ENCODE measurements at places on chromosomes 16 and 17.

DNA sequence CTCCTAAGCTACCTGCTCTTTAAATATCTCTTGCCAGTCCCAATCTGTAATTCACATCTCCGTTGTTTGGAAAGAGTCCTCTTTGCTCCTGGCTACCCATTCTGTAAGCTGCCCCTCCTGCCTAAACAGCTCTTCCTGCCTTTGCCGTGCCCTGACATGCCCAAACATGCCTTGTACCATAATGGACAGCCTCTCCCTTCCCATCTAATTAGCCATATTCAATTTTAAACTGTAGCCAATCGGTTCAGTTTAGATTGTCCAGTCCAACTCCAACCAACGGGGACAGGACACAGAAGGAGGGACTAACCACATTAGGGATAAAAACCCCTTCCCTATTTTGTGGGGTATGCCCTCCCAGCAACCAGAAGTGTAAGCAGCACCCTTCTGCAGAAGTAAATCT lies 30.6 kb upstream of the CLEC3A start:
- no peak for DNase-seq

DNA sequence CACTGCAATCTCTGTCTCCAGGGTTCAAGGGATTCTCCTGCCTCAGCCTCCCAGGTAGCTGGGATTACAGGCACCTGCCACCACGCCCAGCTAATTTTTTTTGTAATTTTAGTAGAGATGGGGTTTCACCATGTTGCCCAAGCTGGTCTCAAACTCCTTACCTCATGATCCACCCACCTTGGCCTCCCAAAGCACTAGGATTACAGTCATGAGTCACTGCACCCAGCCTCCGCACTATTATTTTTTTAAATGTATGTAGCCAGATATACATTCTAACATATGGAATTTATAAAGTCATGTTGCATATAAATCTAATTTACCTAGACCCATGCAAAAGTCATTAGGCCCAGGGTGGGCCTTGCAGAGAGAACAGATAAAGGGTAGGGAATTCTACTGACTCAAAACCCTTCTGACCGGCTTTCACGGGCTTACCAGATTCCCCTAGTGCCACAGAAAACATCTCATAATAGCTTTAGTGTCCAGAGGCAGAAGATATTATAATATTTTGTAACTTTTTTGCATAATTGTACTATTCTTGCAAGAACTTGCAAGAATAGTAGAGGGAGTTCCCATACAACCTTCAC lies 20.5 kb upstream of the HELZ start:
- DNase-seq = no peak

DNA sequence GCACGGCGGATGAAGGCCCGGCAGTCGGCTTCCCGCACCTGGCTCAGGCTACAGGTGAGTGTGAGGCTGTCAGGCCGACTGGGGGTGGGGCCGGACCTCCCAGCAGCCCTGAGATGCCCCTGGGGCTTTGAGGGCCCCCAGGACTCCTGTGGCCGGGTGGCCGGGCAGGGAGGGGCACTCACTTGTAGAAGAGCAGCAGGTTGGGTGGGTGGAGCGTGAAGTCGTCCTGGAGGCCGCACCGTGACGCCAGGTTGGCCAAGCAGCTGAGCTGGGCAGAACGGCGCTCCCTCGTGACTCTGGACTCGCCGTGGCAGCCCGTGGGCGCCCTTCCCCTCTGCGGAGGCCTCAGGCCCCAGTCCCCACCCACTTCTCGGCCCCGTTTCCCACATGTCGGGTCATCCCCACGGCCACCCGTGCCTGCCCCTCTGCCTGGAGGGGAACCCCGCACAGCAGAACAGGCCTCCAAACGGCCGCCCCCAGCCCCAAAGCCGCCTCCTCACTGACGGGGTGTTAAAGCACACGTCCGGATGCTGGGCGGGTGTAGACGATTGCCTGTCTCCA lies 12.9 kb downstream of the RPUSD1 start:
- DNase-seq = no peak

GRCh38 chr17:16300554-16300953 lies 52.7 kb downstream of the CENPV start:
- DNase-seq = no peak

DNA sequence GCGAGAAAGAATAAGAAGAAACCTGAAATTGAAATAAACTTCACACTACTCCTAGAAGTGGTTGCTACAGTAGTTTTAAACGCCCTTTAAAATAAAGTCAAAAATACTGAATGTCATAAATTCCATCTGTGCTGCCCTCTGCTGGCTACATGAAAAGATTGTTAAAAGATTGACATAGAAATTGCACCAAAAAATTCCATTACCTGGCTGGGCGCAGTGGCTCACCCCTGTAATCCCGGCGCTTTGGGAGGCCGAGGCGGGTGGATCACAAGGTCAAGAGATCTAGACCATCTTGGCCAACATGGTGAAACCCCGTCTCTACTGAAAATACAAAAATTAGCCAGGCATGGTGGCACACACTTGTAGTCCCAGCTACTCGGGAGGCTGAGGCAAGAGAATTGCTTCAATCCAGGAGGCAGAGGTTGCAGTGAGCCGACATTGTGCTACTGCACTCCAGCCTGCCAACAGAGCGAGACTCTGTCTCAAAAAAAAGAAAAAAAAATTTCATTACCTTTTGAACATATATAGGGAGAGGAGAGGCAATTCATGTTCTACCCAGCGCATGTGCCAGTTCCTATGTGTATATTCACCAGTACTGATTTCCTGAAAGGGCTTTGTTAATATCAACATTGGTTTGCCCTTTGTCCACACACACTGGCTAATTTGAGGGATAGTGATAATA lies 36.5 kb downstream of the CYTH1 start:
- peak; percentile 52 for DNase-seq

DNA sequence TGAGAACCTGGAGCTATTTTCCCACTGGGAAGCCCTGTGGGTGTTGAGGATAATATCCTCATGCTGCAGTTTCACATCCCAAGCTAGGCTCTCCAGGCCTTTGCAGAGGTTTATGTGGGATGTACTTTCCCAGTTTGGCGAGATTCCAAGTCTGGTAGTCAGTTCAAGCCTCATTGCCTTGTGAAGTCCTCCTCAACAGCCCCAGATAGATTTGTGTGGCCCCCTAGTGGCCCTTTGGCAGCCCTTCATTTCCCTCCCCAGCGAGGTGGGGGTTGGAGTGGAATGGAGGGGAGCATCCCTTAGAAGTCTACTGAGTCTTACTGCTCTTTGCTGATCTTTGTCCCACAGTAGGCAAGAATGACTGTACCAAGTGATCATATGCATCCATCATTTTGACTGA lies 137.9 kb downstream of the CDH11 start:
- DNase-seq = peak; percentile 88

DNA sequence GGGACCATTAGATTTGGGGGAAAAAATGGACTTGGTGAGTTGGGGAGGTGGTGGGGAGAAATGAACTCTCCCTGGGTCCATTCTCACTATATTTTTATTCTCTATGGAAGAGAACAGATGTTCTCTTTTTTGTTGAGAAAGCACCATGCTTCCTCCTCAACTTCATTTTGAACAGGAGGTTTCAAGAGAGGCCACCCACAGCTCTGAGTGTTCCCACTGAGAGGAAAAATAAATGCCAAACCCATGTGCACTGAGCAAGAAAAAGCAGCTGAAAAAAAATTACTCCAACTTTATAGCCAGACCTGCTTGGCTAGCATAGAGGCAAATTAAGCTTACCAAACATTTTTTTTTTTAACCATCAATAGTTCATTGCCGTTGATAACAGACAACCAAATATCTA lies 883.6 kb downstream of the KCNJ2 start:
- no peak for DNase-seq

GRCh38 chr17:77085926-77086432 lies 54.8 kb upstream of the SEC14L1 start:
- DNase-seq = no peak

DNA sequence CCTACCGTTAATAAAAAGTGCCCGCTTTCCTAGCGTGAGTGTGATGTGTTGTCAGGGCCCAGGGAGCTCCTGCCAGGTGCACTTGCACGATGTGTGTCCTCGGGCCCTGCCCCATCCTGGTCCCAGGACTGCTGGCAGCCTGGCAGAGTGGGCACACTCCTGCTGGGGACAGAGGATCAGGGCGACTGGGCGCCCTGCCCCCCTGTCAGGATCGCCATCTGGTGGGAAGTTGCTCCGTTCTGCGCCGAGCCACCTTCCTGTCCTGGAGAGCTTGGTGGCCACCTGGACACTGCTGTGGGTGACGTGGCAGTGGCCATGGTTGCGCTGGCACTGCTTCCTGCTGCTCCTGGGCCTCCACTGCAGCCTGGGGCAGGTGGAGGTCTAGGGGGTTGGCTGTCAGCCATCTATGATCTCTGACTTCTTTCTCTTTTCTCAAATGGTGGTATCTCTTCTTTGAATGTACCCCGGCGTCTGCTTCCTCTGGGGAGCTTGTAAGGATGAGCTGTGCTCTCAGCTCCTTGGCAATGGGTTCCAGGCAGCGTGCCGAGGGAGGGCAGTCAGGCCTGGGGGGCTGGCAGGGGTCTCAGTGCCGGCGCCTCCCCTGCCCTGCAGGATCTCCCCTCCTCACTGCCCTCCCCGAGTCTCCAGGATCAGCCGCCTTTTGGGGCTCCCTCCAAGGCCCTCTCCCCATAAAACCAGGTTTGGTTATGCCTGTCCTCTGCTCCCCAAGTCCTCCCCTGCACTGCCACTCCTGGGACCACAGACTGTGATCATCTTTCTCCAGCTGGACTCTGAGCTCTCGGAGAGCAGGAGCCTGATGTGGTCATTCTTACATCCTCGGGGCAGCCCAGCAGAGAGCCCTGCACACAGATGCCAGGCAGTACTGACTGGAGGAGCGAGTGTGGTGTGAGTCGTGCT lies 76.9 kb downstream of the AMFR start:
- no peak for DNase-seq

DNA sequence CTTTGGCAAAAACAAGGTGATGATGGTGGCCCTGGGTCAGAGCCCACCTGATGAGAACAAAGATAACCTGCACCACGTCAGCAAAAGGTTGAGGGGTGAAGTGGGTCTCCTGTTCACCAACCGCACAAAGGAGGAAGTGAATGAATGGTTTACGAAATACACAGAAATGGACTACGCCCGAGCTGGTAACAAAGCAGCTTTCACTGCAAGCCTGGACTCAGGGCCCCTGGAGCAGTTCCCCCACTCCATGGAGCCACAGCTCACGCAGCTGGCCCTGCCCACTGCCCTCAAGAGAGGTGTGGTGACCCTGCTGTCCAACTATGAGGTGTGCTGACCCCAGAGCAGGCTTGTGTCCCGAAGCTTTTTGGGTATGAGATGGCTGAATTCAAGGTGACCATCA lies 29.7 kb upstream of the DLX4 start:
- DNase-seq = no peak

- no peak for DNase-seq
These were observed 2.5 kb downstream of the SGCA start for GRCh38 chr17:50168319-50168718.

GRCh38 chr17:34201225-34201624 lies 53.9 kb upstream of the CCL2 start:
- no peak for DNase-seq

DNA sequence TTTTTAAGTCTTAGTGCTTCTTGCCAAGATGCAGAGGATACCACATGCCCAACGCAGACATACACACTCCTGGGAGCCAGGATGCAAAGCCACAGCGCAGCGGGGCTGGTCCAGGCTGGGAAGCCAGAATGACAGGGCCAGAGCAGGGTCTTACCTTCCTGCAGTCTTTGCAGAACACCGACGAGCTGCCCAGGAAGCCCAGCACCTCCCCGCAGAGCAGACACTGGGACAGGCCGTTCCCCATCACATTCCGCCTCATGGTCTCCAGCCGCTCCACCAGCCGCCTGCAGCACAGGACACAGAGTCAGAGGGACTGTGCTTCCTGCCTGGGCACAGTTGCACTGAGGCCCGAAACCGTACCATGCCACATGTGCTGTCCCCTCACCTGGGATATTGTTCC lies 33.3 kb downstream of the RPH3AL start:
- DNase-seq = no peak

GRCh38 chr16:66524601-66525164 lies 25.2 kb downstream of the TK2 start:
- DNase-seq = peak; percentile 46

DNA sequence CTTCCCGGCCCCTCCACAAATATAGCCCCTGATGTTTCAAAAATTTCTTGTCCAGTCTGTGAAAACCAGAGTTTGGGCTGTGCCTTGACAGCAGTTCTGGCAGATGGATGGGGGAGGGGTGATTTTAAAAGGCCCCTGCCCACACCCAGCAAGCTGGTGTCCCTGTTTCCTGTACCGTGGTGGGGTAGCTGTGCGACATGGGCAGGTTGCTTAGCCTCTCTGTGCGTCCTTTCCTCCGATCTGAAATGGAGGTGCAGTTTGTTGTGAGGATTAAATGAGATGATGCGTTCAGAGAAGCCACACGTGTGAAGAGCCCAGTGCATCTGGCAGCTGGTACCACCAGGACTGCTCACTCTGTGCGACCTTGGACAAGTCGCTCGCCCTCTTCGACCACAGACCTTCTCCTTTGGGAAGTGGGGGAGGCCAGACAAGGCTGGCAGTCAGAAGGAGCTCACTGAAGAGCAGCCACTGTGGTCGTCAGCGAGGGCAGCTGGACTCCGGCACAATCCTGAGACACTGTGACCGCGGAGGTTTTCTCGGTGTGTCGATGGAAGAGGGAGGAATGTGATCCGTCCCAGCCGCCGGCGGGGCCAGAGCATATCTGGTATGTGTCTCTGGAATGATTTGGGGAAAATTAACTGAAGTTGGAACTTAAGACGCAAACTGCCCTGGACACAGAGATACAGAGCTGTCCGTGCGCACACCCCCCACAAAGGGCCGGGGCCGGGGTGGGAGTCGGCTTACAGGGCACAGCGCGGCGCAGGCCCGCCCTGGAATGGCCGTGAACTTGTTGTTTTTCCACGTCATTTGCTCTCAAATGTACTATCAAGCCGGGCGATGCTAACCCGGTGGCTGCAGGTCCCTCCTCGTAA lies 721 bp upstream of the WFIKKN2 start:
- DNase-seq = peak; percentile 57

DNA sequence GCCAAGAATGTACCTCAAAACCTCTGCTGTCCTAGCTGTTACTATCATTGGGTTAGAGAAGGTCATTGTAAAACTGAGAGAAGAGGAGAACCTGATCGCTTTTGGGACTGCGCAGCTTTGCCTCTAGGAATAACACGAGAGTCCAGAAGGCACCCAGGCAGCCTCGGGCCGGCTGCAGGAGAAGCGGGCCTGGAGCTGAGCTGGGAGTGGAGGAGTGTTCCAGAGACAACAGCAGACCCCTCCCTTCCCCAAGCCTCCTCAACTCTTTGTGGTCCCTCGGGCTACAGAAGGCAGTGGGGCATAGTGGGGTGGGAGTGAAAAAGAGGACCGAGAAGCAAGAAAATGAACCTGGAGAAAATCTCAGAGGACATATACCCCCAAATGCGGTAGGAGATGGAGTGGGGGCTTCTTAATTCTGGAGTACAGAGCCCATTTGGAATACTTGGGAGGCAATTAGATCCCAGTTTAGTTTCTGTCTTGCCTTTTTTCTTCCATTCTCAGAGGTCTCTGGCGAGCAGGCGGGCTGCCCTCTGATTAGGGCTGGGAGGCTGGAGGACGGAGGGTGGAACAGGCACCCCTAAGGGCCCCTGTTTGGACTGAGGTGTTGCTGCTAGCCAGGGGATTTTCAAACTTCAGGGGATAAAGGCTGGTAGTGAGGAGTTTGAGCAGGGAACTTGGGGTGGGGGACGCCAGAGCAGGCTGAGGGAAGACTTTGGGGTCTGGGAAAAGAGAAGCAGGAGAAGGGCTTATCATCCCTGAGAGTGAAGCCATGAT lies 13.3 kb upstream of the HOXB2 start:
- no peak for DNase-seq

GRCh38 chr17:49290690-49291359 lies 60.2 kb upstream of the PHOSPHO1 start:
- peak; percentile 39 for DNase-seq

Measured in umbilical cord (tissue), 2 donors.